ENCODE measurements at places on chromosomes 13 and 19.

DNA sequence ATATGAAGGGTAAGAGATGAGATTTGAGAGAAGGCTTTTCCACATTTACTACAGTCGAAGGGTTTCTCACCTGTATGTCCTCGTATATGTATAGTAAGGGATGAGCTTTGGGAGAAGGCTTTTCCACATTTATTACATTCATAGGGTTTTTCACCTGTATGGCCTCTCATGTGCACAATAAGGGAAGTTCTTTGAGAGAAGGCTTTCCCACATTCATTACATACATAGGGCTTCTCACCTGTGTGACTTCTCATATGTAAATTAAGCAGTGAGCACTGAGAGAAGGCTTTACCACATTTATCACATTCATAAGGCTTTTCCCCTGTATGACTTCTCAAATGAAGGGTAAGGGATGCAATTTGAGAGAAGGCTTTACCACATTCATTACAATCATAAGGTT, 41.8 kb downstream of the ZNF527 start:
- H3K4me1 ChIP-seq, result no peaks in the 10 kb centered on the region
- H3K27me3 ChIP-seq, result no peaks in the 10 kb centered on the region
- DNase-seq, result no peak

DNA sequence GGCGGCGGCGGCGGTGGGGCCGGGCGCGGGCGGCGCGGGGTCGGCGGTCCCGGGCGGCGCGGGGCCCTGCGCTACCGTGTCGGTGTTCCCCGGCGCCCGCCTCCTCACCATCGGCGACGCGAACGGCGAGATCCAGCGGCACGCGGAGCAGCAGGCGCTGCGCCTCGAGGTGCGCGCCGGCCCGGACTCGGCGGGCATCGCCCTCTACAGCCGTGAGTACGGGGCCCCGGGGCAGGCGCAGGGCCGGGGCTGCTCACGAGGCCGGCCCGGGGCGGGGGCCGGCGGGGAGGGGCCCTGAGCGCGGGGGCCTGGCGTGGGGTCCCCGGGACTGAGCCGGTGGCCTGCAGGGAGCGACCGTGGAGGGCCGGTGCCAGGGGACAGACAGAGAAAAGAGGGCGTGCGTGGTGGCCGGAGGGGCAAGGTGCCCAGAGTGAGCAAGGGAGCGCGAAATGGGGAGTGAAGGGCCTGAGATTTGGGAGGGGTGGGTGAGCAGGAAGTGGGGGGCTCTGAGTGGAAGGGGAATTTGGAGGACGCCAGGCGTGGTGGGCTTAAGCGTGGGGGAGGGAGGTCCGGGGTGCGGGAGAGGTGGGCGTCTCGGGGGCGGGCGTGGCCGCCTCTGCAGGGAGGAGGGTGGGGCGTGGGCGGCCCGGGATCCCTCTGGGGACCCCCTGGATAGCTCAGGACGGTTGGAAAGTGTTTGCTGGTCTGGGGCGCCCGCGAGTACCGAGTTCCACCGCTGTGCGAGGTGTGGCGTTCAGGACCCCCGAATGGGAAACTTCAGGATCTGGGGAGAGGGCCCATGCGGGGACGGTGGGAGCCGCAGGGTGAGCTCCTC, 575 bp downstream of the CARM1 start:
- DNase-seq, result no peak
- no peaks in the 10 kb centered on the region for H3K36me3 ChIP-seq
- no peaks in the 10 kb centered on the region for H3K27me3 ChIP-seq
- H3K27ac ChIP-seq, result peak overlapping the region; percentile 83

- no peak overlapping the region for H3K27ac ChIP-seq
- peaks cover 7% of the 10 kb centered on the region for H3K36me3 ChIP-seq
- H3K4me1 ChIP-seq, result no peaks in the 10 kb centered on the region
- no peak overlapping the region for H3K4me3 ChIP-seq
These were observed 20.4 kb downstream of the MAU2 start for GRCh38 chr19:19341026-19341425.

DNA sequence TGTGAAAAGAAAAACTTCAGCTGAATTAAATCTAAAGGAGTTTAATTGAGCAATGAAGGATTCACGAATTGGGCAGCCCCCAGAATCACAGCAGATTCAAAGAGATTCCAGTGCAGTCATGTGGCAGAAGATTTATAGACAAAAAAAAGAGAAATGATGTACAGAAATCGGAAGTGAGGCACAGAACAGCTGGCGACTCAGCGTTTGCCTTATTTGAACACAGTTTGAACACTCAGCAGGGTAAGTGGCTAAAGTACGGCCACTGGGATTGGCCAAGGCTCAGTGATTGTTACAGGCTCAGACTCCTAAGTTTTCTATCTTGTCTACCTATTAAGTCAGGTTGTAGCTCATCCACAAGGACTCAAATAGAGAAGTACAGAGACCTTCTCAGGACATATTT, 11.6 kb upstream of the CFAP97D2 start:
- no peak overlapping the region for H3K27ac ChIP-seq
- no peaks in the 10 kb centered on the region for H3K27me3 ChIP-seq
- DNase-seq, result no peak
